ENCODE measurements at places on chromosomes 7 and 10. TPM values are rescaled to one million over a fixed set of nuclear protein-coding genes. Genes with fewer than 3 reads are reported as not detected.

DNA sequence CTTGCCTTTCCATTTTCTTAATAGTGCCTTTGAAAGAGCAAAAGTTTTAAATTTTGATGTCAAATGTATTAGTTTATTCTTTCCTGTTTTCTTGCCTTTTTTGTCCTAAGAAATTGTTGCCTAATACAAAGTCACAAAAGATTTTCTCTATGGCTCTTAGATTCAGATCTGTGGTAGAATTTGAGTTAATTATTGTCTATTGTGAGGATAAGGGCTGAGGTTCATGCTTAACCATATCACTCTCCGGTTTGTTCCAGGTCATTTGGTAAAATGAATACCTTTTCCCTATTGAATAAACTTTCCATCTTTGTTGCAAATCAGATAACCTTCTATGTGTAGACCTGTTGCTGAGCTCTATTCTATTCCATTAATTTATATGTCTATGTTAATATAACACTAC is 96.0 kb downstream of the NOD1 start:
- no peak for DNase-seq

DNA sequence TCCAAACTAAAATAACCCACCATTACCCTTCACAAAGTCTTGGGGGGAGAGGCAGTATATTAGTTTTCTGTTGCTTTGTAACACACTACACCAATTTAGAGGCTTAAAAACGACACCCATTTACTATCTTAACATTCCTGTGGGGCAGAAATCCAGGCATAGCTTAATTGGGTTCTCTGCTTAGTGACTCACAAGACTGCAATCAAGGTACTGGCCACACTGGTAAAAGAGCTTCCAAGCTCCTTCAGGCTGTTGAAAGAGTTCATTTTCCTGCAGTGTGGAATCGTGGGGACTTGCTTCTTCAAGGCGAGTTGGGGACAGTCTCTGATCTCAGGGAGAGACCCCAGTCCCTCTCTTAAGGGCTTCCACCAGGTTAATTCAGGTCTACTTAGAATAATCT is 139.1 kb downstream of the XPNPEP1 start:
- DNase-seq: no peak

GRCh38 chr10:56178210-56178609 is 182.8 kb downstream of the ZWINT start:
- DNase-seq: no peak

- no peak for DNase-seq
These were observed 807.2 kb upstream of the MBL2 start for GRCh38 chr10:53579773-53580172.

DNA sequence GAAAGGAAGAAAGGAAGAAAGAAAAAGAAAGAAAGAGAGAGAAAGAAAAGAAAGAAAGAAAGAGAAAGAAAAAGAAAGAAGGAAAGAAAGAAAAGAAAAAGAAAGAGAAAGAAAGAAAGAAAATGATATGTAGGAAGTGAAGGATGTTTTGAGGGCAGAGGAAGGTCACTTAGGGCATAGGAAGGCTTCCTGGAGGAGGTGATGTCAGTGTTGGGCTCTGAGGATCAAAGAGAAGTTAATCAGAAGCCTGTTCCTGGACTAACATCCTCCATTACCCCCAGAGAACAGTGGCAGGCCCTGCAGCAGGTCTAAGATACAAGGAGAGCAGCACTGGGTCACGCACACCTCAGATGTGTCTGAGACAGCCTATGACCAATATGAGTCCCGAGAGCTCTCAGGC is 54.7 kb upstream of the CALN1 start:
- no peak for DNase-seq

- no peak for DNase-seq
These were observed 720.9 kb downstream of the PARD3 start for GRCh38 chr10:34094146-34094696.

DNA sequence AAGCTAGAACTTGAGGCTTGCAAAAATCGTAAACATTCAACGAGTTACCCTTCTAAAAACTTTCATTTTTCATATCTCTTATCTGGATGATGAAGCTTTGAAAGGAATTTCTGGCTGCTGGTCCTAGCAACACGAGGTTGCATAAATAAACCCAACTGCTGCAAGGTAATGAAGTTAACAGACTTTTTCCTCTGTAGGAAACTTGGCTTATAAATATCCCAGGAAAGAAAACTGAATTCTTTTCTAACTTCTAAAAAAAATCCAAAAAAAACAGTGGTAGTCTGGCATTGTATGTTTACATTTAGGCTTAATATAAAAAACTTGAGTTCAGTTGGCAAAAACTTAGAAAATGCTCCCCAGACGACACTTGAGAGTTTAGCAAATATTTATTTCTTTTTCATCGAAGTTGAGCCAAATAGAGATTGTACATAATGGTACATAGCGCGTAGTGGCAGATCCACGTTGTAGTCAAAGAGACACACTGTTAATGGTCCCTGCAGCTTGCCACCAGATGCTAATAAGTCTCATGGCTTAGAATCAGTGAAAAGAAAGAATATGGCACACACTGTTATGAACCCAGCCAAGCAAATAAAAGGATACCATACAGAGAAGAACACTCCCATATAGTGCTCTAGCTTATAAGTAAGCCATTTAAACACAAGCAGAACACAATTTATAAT is 200.3 kb upstream of the PCLO start:
- no peak for DNase-seq

- no peak for DNase-seq
These were observed 142.6 kb upstream of the KAT6B start for GRCh38 chr10:74683621-74684364.

DNA sequence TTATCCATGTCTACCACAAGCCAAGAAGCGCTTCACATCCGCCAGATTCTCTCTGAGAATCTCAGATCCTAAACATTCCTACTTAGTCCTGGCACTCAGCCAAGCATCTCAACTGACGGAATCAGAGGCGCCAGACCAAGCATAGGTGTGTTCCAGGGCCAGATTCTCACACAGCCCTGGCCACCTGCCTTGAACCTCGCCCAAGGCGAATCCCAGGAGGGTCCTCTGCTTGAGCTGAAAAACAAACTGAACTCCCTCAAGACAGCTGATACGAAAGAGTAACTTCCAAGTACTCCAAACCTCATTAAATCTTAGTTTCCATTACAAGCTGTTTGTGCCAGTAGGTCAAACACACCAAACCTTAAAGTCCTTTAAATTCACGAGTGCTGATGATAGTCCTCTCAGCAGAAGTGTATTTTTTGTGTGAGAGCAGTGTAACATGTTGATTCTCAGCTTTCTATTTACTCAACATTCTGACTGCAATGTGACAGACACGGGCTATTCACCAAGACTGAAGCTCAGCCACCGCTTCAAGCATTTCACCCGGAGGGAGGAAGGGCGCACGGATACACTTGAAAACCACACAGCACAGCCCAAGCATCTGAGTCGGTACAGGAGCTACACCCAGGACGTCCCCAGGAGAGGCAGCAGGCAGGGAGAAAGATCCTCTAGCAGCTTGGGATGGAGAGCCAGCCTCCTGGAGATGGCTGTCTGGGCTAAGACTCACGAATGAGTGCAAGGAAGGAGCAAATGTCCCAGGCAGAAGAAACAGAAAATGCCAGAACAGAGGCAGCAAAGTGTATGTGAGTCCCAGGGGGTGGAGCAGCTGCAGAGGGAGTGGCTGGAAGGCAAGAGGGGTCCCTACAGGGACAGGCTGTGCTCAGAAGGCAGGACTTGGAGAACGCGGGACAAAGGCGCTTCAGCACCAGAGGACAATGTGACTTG is 6.0 kb downstream of the PARD3 start:
- DNase-seq: no peak

DNA sequence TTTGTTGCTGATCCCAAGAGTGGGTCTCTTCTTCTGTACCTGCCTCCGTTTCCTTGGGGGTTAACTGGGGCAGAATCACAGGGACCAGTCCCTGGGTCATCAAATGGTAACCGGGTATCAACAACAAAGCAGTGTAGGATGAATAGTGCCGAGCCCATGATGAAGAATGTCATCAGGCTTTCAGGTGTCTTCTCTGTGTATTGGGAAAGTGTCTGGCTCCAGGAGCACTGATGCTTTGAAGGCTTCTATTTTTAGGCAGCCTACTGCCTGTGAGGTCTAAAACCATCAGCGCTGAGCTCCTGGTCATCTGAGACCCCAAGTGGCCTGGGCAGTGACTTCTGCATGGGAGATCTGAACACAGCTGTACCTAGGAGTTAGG is 48.2 kb upstream of the SHH start:
- DNase-seq: no peak

DNA sequence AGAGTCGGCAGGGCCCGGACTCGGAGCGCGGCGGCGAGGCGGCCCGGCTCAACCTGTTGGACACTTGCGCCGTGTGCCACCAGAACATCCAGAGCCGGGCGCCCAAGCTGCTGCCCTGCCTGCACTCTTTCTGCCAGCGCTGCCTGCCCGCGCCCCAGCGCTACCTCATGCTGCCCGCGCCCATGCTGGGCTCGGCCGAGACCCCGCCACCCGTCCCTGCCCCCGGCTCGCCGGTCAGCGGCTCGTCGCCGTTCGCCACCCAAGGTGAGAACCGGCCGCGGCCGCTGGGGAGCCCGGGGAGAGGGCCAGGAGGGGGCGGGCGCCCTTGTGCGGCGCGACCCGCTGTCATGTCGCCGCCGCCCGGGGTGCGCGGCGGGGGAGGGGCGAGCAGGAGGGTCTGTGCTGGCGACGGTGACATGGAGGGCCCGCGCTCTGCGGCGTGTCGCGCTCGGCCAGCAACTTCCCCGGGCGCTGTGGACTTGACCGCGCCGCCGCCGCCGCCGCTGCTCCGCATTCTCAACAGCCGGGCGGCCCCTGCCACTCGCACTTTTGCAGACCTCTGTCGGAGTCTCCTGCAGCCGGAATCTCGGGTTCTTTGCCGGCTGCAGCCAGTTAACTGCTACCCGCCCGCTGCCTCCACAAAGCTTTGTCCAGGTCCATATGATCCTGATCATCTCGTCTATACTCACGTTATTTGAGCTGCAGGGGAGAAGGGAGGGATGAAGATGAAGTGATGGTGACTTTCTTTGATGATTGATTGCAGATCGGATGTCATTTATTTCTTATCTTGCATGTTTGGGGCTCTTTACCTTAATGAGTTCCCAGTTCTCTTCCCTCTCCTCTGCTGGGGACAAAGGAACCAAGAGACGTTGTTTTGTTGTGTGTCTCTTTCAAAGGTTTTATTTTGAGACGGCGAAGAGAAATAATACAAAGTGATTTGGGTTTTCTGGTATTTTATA is 869 bp downstream of the TRIM24 start:
- DNase-seq: peak; percentile 56

- DNase-seq: no peak
These were observed 513.7 kb downstream of the RPS24 start for GRCh38 chr10:78547397-78547796.

- DNase-seq: no peak
These were observed 152.4 kb upstream of the NEBL start for GRCh38 chr10:21049482-21049881.

ANKRD61 gene
- total RNA-seq: not detected

CHN2 gene
- total RNA-seq: 9.9 TPM

HSPA12A gene
- total RNA-seq: 0.78 TPM

TMEM236 gene
- total RNA-seq: not detected

OPALIN gene
- total RNA-seq: not detected

WEE2 gene
- 0.22 TPM for total RNA-seq

ELAPOR2 gene
- 5.1 TPM for total RNA-seq

AOC1 gene
- total RNA-seq: not detected

CDK5 gene
- total RNA-seq: 2.7 TPM

SYT15B gene
- total RNA-seq: not detected

VAX1 gene
- total RNA-seq: not detected

SEMA4G gene
- 0.35 TPM for total RNA-seq

FAM24B gene
- total RNA-seq: 12.7 TPM

CUZD1 gene
- 0.33 TPM for total RNA-seq

SORBS1 gene
- 3.9 TPM for total RNA-seq

TSPAN13 gene
- 0.49 TPM for total RNA-seq

CYP3A4 gene
- not detected for total RNA-seq

PRSS2 gene
- not detected for total RNA-seq
